Stimulated activated CD8-positive, alpha-beta memory T cell treated with anti-CD3 and anti-CD28 coated beads, Interleukin-4, amount 100 ng/mL, for 48 hours (primary cell): ENCODE measurements at places on chromosomes 12 and 14.

- DNase-seq = no peak
Observed at GRCh38 chr12:128938886-128939285, 85.6 kb downstream of the GLT1D1 start.

DNA sequence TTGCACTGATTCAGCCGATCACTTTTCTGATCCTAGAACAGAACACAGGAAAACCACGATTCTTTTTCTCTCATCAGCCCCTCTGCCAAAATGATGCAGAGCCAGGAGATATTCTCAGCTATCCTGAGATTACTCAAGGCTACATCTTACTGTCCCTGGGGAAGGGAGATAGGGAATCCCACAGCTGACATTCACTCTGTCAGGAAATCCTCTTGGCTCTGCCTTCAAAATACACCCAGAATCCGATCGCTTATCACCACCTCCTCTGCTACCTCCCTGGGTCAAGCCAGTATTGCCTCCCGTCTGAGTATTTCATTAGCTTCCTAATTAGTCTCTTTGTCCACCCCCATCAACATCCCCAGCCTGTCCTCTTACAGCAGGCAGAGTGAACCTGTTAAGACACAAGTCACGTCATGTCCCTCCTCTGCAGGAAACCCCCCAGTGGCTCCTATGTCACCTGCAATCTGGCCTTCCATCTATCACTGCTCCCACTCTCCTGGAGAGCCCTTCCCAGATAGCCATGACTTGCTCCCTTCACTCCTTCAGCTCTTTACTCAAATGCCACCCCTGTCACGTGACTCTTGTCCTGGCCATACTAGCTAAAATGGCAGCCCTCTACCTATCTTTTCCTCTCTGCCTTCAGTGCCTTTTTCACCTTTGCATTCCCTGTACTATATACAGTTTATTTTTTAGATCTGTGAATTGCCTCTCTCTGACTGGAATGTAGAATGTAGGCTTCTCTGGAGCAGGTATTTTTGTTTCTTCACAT lies 70.3 kb downstream of the GALNT4 start:
- no peak for DNase-seq

- DNase-seq = no peak
Observed at GRCh38 chr12:99700032-99700431, 52.5 kb downstream of the GARIN6 start.

DNA sequence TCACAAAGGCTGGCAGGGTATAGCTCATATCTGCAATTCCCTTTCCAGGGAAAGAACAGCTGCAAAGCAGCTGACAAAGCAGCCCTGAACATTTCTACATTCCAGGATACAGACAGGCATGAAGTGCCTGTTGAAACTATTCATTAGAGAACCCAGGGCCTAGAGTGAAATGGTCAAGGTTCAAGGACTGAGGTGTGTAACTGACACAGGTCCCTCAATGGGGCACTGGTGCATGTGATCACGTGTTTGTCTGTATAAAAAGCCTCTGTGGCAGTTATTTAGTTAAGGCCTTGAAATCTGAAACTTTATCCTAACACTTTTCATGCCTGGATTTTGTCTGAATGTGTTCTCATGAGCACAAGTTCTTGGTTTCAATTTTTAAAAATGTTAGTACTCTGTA lies 47.1 kb downstream of the GIT2 start:
- no peak for DNase-seq

GRCh38 chr12:29961231-29961630 lies 177.5 kb upstream of the TMTC1 start:
- DNase-seq = no peak

DNA sequence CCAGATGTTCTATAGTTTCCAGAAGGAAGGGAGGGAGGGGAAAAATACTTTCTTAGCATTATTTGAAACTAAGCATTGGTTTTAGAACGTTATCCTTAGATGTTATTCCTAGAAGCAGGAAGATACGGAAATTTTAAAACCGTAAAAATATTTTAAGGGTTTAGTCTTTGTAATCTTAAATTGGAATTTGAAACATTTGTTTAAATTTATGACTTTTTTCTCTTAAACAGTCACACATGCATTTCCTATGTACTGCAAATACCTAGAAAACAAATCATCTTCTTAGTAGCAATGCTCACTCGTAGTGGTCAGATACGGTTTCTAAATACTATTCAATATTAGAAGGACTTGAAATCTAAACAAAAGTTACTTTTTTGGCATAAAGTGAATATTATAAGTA lies 282.0 kb downstream of the ERC1 start:
- DNase-seq = no peak

DNA sequence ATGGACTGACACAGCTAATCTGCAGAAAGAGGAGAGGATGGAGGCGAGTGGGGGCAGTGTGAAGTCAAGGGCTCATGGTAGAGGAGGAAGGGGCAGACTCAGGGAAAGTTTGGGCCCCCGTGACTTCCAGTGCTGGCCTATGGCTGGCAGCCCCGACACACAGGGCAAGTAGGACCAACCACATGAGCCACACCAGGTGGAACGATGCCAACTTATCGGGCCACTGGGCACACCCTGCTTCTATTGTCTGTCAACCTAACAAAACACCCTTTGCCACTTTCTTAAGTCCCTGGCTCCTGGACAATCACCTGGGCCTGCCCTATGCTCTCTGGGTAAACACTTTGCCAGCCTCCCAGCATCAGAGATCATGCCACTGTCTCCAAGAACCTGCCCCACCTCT lies 65.2 kb upstream of the PSMC1 start:
- no peak for DNase-seq

- DNase-seq = no peak
Observed at GRCh38 chr12:48824905-48825304, 6.6 kb downstream of the CACNB3 start.

DNA sequence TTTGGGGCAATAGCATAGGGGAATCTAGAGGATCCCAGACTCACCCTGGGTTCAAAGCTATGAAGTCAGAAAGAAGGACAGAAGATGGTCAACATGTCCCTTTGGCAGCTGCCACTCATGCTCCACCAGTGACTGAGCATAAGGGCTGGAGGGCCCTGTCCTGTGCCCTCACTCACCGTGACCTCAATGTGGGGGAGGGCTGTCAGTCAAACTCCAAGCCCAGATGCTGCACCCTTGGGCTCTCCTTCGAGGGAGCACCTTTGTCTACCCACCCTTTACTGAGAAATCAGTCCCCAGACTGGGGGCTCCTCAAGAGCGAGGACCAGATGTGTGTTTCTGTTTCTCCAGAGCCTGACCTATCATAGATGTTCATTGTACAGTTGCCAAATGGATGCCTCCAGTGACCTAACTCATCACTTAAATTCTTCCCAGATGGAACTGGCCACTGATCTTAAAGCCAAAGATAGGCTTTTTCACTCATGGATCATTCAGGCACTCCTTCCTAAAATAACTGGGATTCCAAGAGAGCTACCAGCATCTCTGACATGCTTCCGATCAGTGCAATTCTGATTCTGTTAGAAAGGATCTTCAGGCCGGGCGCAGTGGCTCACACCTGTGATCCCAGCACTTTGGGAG lies 27.2 kb upstream of the VSX2 start:
- DNase-seq = no peak

GRCh38 chr12:124432376-124432775 lies 135.0 kb downstream of the NCOR2 start:
- DNase-seq = no peak

DNA sequence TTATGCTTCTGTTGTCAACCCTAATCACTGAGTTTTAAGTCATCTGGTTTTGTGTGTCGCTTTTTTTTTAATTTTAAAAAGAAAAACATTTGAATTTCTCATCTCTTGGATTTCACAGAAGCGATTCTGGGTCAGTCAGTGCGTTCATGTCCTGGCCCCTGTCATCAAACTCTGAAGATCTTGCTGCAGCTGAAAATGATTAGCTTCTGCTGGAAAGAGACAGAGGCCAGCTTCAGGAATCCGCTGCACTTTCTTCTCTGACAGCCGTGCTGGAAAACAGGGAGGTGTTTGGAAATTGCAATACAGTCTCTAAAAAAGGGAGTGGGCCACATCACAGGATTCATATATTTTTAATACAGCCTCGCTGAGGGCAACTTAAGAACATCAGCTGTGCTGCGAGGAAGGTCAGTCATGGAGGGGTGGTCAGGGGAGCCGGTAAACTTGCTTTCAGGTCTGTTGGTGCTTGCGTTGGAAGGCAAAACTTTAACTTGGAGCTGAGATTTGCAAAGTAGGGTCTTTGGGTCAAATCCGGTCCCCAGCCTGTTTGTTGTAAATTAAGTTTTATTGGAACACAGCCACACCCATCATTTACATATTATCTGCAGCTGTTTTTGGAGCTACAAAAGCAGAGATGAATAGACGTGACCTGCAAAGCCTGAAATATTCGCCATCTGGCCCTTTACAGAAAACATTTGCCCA lies 190.8 kb downstream of the AACS start:
- no peak for DNase-seq

GRCh38 chr14:34682787-34683321 lies 31.5 kb downstream of the CFL2 start:
- DNase-seq = peak; percentile 30
